ENCODE measurements at places on chromosomes 7 and 10. TPM values are rescaled to one million over a fixed set of nuclear protein-coding genes. Genes with fewer than 3 reads are reported as not detected.

The C1QL3 gene
- total RNA-seq = not detected

The PRLHR gene
- not detected for total RNA-seq

The CCM2 gene
- total RNA-seq = 89.6 TPM

The OSBPL3 gene
- total RNA-seq = 41.2 TPM

GRCh38 chr7:47544416-47544815 is 37.5 kb downstream of the TNS3 start:
- DNase-seq = no peak

GRCh38 chr10:72276013-72276387 is 2.3 kb downstream of the DDIT4 start:
- DNase-seq = peak; percentile 65

The KCNIP2 gene
- 1.8 TPM for total RNA-seq

The ARMC3 gene
- total RNA-seq = not detected

GRCh38 chr10:17793823-17794644 is 15.1 kb upstream of the MRC1 start:
- DNase-seq = no peak

The TAS2R41 gene
- total RNA-seq = not detected

GRCh38 chr10:19826712-19827111 is 10.5 kb downstream of the PLXDC2 start:
- no peak for DNase-seq

The ATP6V1F gene
- 113 TPM for total RNA-seq

DNA sequence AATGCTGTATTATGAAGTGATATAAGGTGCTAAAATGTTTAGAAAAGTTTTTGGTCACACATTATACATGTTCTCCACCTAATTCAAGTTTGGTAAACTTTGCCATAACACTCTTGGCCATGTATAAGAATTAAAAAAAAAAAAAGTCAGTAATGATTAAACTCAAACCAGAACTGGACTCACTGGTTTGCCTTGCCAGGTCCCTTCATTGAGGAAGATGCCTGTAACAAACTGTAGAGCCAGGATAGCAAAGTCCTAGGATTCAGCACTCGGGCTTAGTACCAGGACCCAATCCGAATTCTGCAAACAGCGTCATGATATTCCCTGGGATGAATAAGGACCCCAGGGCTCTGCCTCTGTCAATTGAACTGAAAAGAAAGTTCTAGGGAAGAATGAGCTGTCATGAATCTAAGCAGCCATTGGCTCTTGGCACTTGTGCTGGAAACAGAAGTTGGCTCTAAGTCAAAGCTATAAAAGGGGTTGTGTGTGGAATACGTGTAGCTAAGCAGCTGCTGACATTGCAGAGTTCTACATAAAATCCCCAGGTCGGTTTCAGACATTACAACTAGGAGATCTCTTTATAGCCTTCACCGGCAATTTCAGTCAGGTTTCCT is 216.9 kb downstream of the C7orf25 start:
- DNase-seq = no peak

GRCh38 chr7:13604178-13604577 is 385.3 kb downstream of the ETV1 start:
- no peak for DNase-seq

Measured in activated CD4-positive, alpha-beta memory T cell treated with anti-CD3 and anti-CD28 coated beads for 36 hours (primary cell).